ENCODE measurements at places on chromosomes 1 and 21.
A peak's percentile ranks its signal among the peaks of the same experiment; 100 is the strongest.

GRCh38 chr1:175750366-175751071 lies 7.1 kb upstream of the TNR start:
- no peak for DNase-seq

GRCh38 chr1:8950309-8950708 lies 4.6 kb downstream of the CA6 start:
- no peak for DNase-seq

DNA sequence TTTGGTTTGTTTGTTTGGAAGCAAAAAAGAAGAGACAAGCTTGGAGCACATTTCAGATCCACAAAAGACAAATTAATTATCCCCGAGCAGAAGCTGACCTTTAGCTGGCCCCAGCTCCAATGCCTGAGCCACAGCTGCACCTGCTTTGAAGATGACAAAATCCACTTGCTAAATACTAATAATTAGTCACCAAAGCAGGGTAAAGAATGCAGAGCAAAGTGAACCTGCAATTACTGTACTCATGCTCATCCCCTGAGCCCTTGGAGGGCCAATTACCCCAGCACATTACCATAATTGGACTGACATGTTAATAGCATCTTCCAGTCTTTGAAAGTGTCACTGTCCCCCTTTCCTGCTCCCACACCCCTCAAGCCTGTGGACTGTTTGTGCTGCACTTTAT lies 38.2 kb upstream of the KCND3 start:
- DNase-seq = no peak

DNA sequence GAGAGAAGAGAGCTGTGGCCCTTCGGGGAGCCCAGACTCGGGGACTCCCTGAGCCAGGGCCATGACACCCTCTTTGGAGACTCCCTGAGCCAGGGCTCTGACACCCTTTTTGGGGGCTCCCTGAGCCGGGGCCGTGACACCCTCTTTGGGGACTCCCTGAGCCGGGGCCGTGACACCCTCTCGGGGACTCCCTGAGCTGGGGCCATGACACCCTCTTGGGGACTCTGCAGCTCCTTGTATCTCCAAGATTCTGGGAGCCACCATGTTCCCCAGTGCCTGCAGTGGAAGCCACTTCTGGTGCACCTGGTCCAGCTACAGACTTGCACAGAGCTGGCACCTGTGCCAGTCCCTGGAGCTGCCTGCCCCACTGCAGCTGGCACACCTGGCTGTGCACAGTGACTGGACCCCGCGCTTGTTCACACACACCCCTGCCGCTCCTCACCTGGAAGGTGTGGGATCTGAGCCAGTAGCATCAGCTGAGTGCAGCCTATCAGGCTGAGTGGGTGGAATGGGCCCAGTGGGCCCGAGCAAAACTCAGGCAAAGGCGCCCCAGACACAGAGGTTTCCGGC lies 3.8 kb upstream of the SSU72 start:
- no peak for DNase-seq

DNA sequence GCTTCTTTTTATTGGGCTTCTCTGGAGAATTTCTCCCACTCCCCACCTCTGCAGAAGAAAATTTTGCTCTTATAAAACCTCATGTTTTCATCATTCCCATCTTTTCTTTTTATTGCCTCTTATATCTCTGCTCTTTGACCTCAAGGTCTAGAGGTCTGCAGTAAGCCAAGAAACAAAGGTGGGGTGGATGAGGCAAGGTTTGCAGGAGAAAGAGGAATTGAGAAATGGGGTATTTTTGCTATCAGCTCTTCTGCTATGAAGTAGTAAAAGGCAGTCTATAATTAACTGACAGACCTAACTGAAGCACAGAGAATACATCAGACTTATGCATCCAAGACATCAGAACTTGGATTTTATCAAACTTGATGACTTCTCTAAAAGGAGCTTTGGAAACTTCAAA lies 22.9 kb downstream of the SYT11 start:
- no peak for DNase-seq

GRCh38 chr1:40036574-40036973 lies 4.0 kb upstream of the CAP1 start:
- DNase-seq = no peak

DNA sequence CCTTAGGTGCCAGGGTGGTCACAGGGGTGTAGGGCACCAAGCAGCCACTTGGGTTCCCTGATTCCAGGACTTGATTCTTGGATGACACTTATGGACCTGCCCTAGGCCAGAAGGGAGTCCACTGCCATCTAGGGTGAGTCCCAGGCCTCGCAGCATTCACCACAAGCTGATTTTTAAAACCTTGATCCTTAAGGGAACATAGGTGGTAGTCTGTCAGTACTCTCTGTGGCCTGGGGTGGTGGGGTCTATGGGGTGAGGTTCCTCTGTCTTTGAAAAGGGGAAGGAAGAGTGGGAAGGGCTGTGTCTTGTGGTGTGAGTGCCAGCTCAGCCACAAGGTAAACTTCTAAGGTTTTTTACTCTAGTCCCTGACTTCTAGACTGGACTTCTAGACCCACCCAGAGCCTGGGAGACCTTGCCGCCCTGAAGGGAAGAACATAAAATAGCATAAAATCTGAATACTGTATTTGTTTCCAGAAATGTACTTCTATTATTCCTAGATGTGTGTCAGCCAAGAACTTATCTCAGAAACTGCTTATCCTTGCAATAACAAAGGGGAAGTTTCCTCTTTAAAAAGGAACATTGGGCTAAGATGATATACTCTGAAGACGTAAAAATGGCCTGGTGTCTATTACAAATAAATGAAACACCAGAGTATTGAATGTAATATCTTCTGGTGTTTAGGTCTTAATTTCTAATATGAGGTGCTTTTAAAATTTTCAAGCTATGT lies 757.3 kb downstream of the LTN1 start:
- DNase-seq = no peak

DNA sequence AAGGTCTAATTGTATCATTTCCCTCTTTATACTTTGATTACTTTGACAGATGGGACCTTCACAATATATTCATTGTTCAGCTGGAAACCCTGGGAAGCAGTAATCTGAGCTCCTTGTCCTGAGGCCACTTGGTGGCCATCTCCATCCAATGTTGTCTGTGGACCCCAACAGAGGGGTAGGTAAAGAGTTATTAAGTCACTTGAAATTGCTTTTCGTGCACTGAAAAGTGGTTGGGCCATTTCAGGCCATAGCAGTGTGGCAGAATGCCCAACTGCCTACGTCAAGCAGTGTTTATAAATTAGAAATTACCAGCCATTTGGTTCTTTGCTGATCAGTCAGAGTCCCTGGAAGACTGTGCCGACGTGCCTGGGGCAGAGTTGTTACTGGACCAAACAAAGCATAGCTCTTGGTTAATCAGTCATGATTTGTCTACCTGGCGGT lies 308.3 kb upstream of the USP25 start:
- no peak for DNase-seq

DNA sequence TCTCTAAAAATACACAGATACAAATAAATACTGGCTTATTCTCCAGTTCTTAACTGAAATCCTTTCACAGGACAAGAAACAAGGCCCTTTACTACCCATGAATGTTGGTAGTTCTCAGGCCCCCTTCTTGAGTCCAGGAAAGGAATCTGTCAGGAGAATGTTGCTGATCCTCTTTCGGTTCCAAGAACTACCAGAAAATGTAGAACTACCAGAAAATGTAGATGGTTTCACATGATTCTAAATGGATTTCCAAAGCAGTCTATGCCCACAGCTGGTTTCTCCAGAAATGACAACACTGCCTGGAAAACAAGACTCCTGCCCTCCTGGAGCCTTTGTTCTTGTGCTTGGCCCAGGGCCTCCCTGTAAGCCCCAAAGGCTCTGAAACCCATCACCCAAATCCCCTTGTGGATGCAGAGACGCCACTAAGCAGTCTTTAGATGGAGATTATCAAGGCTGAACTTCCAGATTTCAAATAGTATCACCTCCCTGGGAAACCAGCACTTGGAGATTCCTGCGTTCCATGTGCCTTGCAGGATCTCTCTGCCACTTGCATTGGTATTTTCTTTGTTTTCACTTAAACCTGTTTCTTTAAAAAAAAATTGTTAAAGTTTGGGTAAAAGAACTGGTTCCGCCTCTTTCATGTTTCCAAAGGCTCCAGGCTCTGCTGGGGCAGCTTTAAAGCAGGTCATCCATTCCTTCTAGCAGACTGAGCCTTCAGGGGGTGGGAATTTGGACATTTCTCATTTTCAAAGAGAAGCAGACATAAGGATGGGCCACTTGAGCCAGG lies 53.4 kb downstream of the MAN1C1 start:
- no peak for DNase-seq

- DNase-seq = no peak
Measured at GRCh38 chr21:31383770-31384169, 39.7 kb upstream of the TIAM1 start.

DNA sequence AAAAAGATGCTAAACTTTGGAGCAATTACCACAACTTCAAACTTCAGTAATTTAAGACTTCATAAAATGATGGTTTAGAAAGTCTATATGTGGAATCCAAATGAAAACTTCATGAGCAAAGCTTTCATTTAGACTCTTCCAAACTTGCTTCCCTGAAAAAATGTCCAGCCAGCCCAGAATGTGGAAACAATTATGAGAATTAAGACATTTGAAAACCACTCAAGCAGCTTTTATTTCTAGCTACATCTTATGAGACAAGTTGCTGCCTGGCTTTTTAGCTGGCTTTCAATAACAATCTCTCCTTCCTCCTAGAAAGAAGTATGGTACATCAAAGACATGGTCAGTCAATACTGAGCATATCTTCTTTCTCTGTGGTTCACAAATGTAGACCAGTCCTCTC lies 21.8 kb downstream of the LPAR3 start:
- no peak for DNase-seq

DNA sequence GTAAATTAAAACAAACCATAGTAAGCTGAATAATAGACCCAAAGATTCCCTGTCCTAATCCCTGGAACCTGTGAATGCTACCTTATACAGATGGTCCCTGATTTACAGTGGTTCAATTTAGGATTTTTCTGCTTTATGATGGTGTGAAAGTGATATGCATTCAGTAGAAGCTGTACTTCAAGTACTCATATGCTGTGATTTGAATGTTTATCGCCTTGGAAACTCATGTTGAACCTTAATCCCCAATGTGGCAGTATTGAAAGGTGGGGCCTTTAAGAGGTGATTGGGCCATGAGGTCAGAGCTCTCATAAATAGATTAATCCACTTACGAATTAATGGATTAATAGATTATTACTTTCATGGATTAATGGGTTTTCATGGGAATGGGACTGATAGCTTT lies 10.6 kb upstream of the RRP15 start:
- no peak for DNase-seq

DNA sequence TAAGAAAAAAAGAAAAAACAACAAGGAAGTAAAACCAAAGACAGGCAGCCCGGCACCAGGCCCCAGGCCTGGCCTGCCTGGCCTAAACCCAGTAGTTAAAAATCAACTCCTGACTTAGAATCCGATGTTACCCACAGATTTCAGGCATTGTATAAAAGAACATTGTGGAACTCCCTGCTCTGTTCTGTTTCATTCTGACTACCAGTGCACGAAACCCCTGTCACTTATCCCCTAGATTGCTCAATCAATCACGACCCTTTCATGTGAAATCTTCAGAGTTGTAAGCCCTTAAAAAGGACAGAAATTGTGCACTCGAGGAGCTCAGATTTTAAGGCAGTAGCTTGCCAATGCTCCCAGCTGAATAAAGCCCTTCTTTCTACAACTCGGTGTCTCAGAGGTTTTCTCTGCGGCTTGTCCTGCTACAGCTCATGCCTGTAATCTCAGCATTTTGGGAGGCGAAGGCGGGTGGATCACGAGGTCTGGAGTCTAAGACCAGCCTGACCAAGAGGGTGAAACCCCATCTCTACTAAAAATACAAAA lies 15.6 kb upstream of the MYOCOS start:
- no peak for DNase-seq

DNA sequence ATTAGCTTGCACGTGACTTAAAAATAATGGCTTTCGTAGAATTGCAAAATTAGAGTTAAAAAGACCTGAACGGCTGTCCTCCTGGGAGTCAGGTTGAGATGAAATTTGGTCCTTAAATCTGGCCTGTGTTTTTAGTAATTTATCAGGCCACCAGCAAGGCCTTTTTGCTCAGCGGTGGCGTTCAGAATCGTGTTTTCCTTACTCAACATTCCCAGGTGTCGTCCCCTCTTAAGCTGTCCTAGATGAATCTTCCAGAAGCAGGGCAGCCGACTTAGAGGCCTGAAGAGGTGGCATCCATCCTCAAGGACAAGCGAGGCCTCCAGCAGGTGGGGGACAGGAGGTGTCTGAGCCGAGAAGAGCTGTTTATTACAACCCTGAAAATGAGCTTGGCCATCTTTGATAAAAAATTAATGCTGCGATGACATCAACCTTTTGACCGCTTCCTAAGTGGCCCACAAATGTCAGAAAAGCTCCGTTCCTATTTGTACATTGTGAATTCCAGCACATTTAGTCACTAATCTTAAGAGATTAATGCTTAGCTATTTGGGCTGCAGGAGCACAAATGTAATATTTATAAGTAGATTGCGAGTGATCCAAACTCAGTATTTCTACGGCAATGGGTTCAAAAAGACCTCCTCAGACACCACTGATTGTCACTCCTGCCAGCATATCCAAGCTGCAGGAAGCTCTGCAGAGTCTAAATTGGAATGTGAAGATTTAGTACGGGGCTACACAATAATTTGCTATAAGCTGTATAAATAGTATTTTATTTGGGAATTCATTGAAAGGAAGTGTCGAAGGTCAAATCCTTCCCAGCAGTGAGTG lies 344.1 kb upstream of the VAMP3 start:
- no peak for DNase-seq

DNA sequence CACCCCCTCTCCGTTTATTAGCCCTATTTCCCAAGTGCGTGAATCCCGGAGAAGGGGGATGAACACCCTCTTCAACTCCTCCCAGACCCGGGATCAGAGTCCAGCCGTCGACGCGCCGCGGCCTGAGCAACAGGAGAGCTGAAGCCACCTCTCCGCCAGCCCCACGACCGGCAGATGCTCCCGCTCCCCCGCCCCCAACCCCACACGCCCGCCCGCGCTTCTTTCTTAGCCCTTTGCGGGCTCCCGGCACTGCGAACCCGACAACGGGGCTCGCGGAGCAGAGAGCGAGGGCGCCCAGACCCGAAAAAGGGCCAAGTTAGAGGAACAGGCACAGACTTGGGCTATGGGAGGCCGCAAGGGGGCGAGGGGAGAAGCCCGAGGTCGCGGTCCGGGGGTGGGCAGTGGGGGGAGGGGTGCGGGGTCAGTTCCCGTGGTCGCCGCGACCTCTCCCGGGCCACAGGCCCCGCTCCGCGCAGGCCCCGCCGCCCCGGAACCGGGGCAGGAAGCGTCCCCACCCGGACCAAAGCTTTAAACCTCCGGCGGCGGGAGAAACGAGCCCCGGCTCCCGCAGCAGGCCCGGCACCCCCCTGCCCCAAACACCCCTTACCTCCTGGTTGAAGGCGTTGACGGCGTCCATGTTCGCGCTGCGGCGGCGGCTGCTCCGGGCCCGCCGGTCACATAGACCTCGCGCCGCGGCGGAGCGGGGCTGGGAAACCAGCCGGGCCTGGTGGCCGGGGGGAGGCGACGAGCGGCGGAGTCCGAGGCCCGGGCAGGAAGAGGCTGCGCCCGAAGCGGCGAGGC lies 662 bp downstream of the SCAF4 start:
- DNase-seq = peak; percentile 72

- no peak for DNase-seq
Measured at GRCh38 chr1:158354255-158354654, 561 bp downstream of the CD1E start.

GRCh38 chr1:150259758-150260669 lies 2.4 kb downstream of the CA14 start:
- peak; percentile 30 for DNase-seq

- DNase-seq = no peak
Measured at GRCh38 chr1:173733912-173734311, 19.1 kb downstream of the KLHL20 start.

GRCh38 chr1:64839261-64839660 lies 94.4 kb downstream of the RAVER2 start:
- DNase-seq = no peak

Measured in Caco-2 (cell line).